Head of caudate nucleus (tissue), 42 donors: ENCODE measurements at places on chromosomes 12 and 14.
A peak's percentile ranks its signal among the peaks of the same experiment; 100 is the strongest.

GRCh38 chr12:76669981-76670380 is 93.9 kb upstream of the ZDHHC17 start:
- no peak for DNase-seq

GRCh38 chr14:29222006-29222405 is 455.4 kb downstream of the FOXG1 start:
- no peak for DNase-seq

GRCh38 chr14:105885561-105886320 is 359.4 kb downstream of the TMEM121 start:
- no peak for DNase-seq

DNA sequence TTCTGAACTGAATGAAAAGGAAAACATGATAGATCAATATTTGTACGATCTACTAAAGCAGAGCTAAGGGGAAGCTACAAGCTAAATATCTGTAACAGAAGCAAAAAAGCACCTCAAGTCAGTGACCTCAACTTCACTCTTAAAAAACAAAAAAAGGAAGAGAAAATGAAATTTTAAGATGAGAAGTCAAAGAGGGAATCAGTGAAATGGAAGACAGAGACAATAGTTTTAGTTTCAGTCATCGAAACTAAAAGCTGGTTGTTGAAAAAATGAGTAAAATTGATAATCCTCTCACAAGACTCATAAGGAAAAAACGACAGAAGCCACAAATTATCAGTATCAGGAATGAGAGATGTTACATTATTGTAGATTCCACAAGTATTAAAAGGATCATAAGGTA is 11.9 kb upstream of the SLC2A13 start:
- DNase-seq = no peak

GRCh38 chr12:124497658-124498057 is 69.8 kb downstream of the NCOR2 start:
- peak; percentile 90 for DNase-seq

GRCh38 chr14:58752289-58752688 is 114.5 kb downstream of the DACT1 start:
- DNase-seq = no peak

- DNase-seq = no peak
Measured at GRCh38 chr14:96409701-96410100, 17.8 kb downstream of the AK7 start.

DNA sequence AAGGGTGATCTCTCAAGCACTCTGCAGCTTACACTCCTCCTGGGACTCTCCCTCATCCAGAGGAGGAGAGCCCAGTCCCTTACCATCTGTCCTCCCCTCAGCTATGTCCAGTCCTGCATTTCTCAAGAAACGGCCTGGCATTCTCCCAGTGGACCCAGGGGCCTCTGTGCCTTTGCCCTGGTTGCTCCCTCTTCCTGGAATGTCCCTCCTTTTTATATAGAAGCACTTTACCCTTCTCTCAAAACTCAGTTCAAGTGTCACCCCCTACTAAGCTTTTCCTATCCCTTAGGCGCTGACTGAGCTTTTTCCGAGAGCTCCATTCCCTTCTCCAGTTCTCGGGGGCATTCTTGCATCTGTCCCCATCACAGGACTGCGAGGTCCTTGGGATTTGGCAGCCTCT is 8.9 kb upstream of the GLRX5 start:
- no peak for DNase-seq

DNA sequence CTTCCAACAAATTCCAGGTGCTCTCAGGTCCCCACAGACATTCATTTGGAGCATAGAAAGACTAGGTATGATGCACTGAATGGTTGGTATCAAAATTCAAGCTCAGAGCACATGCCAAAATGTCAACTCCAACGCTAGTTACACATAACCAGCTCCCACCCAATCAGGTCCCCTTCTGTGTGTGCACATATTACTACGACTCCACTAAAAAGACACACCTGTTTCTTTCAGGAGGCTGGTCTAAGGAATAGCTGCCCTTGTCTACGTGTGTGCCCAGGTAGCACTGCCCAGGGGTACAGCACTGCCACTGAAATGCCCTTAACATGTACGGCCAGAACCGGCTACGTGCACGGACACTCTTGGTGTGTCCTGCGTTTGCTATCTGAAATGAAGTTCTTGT is 138.1 kb downstream of the KCNK10 start:
- DNase-seq = no peak

DNA sequence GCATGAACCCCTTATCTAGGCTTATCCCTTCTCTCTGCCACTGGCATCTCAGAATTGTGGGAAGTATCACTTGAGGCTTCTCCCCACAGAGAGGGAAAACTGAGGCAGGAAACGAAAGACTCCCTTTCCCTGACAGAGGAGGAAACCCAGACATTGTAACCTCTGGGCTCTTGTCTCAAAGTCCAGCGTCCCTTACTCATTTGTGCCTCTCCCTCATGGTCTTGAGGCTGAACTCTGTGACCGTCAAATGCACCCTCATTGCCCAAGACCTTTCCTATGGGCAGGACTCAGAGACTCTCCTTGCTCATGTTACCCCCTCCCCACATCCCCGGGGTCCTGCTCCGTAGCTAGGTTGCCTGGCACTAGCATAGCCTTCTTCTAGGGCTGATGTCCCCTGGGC is 3.8 kb downstream of the CACNB3 start:
- no peak for DNase-seq

GRCh38 chr12:84038242-84038641 is 874.4 kb downstream of the SLC6A15 start:
- no peak for DNase-seq

DNA sequence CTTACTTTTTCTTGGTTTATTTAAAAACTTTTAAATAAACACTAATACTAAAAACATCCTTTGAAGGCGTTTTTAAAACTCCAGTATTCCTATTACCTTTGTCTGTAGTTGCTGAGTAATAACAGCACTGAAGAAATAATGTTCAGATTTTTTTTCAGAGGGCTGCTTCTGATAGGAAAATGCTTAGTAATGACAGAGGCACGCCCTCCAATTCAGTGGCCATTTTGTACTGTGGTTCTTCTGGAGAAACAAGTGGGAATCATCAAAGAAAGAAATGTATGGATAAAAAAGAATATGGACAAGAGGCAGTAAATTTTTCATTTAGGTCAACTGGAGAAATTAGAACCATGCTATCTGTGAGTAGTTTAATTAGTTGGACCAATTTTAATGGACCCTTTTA is 13.6 kb downstream of the VEZT start:
- no peak for DNase-seq

DNA sequence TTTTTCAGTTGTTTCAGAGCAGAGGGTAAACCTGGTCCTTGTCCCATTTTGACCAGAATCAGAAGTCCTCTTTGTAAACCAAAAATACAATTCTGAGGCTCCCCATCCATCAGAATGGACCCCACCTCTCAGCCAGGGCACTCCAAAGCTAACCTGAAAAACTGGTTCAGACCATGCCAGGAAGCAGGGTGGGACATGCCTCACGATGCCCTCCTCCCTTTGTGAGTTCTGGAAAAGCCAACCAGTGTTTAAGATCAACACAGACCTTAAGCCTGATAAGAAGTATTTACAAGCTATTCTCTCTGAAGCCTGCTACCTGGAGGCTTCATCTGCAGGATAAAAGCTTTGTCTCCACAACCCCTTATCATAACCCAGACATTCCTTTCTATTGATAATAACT is 35.4 kb downstream of the TNFAIP2 start:
- no peak for DNase-seq

- DNase-seq = no peak
Measured at GRCh38 chr12:107906707-107907106, 132.2 kb downstream of the ASCL4 start.

DNA sequence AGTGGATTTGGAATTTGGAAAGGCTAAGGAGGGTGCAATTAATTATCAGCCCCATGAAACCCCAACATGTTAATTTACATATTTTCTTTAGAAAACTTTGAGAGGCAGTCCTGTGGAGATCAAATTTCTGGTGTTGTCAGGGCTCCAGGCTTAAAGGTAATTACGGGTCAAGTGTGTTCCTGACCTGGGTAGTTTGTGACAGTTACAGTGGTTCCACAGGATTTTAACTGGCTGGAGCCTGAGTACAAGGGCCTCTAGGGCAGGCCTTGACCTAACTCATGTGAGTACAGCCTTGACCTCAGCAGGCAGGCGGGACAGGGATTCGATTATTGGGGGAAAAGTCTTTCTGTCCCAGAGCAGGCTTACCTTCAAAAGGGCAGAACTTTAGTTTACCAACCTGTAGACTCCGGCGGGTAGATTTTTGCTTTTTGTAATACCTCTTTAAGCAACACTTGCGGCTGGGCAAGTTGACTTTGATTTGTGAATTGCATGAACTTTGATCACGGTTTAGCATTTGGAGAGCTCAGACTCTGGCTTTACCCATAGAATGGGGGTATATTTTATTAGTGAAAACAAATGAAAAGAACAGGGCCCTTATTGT is 8.4 kb upstream of the PPTC7 start:
- no peak for DNase-seq

DNA sequence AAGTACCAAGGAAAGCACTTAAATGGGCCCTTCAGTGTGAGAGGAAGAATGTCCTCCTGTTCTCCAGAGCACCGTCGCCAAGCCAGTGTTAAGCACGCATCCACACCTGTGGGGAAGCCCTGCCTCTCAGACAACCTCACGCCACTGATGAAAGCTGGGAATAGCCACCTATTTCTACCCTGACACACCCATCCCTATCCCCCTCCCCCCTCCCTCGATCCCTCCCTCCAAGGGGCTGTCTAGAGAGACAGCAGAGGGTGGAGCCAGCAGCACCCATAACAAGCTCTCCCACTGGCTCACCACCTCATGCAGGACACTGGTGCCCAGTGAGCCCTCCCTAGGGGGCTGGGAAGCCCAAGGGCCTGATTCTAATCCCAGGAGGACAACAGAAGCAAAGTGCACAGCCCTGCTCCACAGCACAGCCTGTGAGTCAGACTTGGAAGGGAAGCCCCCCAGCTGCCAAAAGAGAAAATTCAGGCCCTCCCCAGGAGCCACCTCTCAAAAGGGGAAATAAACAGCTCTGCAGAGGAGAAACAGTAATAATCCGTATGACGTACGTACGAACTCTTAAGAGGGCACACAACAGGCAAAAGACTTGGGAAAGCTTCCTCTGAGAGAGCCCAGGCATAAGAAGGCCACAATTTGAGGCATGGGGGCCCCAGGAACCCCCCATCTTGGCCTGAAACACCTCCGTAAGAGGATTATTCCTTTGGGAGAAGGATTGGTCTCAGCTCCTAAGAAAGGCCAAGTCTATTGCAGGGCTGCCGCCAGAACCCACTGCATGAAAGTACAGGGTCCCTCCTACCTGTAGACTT is 7.8 kb downstream of the PITPNM2 start:
- DNase-seq = peak; percentile 28
